ENCODE measurements at places on chromosomes 7 and 10.

DNA sequence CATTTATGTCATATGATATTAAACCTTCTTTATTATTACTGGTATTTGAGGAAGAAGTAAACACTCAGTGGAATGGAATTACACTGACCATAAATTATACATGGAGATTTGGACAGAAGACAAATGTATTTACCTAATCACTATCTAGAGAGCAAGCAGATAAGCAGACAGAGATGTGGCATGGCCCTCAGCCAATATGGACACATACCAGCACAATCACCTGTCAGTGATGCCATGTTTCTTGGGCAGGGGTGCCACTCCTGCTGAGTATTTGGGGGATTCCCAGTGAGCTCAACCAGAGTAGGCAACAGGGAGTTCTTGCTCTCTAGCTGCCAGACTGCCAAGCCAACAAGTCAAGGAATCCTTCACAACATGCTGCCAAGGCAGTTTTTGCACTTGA is 866.3 kb upstream of the LRRN3 start:
- DNase-seq = no peak

DNA sequence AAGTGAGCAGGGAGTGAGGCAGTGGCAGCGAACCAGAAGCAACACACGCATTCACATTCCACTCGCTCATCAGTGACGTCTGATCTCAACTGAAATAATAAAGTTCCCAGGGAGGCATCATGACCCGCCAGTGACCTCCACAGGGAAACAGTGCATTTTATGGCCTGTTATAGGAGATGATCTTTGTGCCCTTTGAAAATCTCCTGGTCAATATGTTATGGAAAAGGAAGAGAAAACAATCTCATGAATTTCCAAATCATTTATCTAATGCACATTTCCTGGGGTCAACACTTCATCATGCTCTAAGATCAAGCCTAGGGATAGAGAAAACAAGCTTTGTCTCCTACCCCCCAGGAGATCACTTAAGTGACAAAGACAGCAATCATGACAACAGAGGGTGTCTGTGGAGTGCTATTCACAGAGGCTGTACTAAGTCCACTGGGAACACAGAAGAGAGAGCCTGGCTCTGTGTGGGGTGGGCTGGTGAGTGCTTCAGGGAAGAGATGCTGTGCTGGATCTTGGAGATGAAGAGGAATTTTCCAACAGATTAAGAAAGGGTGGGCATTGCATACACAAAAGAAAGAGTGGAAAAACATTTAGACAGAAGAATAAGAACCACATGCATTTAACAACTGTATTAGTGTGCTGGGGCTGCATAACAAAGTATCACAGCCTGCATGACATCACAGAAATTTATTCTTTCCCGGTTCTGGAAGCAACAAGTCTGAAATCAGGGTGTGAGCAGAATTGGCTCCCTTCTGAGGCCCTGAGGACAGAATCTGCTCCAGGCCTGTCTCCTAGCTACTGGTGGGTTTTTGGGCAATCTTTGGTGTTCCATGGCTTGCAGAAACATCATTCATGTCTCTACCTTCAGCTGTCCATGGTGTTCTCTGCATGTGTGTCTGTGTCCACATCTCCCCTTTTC is 613.9 kb upstream of the IGFBP3 start:
- peak; percentile 39 for DNase-seq

GRCh38 chr10:75538144-75538543 is 106.7 kb downstream of the LRMDA start:
- no peak for DNase-seq

DNA sequence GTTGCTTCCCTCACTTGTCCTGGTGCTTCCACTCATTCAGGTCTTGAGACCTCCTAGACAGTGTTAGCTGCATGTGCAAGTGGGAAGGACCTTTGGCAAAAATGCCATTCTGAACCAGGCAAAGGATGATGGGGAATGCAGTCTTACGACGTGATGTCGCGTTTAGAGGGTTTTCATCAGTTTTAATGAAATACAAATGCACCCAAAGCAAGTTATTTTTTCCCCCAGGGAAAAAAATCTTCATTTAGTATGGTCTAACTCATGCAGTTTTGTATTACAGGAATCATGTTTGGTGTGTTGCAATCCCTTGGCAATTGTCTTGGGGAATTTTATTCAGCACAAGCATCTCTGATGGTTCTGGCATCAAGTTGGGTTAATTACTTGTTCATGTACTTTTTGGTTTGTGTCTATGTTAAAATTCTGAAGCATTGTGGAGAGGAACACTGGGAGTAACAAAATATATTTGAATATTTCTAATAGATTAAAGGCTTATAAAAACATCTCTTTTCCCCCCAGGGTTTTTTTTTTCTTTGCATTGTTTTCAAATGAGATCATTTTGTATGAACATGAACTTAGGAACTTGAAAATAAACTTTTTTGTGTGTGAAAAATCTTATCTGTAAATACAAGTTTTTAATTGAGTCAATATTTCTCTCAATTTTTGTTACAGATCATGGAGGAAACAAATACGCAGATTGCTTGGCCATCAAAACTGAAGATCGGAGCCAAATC is 188.9 kb downstream of the BICC1 start:
- peak; percentile 93 for DNase-seq
